ENCODE measurements at places on chromosomes 7 and 10.

DNA sequence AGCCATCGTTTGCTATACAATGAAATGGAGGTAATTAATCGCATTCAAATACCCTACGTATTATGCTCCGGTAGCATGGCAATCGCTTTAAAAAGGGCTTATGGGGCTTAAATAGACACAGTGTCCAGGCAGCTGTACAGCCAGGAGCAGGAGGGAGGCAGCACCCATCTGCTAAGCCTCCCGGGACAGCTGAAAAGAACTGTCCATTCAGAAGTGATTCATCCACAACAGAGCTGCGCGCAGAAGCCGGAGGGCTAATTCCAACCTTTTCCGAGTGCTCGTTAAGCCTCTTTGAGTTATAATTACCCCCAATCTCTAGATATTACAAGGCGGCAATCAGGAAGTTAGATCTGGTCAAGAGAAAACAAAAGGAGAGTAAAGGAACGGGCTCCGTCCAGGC is 58.3 kb downstream of the DPYSL4 start:
- no peak for DNase-seq

DNA sequence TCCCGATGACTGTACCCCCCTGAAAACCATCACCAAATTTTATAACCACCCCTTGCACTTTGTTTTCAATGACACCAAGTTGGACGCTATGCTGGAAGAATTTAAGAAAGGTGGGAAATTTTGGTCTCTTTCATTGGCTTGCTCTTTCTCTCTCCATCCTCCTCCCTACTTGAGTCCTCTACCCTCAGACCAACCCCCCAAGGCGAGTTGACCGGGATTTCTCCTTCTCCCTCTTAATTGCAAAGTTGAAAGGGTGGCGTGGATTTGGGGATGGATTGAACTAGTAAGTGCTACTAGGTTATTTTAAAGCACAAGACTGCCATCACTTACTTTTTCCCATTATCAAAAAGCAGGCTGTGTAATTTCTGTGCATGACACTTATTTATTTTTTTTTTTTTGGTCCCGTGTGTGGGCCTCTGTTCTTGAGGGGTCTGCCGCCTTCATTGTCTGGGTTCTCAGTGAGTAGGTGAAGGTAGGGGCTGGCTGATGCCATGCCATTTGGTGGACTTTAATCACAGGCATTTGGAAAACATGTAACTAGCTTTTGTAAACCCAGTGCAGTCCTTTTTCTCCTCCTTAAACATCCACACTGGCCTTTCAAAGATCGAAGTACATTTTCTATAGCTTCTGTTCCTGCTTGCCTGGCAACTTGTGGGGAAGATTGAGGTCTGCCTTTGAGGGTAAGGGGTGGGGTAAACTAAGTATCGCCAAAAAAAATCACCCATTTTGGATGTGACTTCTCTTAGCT is 2.1 kb downstream of the CNNM2 start:
- no peak for DNase-seq

DNA sequence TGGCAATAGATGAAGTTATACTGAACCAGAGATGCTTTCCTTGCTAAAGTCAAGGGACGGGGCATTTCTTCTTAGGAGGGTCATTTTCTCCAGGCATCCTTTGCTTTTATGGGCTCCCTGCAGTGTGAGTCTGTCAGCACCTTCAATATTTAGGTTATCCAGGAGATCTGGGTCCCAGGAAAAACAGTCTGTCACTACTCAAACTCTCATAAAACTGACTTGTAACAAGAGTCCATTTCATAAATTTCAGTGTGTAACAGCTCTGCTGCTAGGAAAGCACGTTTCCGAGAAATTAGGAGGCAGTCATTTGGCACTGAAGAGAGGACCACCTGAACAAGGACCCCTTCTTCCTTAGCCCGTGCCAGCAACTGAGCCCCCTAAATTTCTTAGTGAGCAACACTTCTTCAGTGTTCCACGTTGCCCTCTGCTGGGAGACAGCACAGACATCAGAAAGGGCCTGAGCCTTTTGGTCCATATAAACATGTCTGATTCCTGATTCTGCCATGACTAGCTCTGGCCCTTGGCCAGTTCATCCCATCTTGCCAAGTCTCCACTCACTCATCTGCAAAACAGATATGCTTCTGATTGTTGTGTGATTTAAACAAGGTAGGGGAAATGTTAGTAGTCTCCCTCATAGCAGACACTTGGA is 7.2 kb downstream of the GCC1 start:
- DNase-seq = no peak

- peak; percentile 77 for DNase-seq
These were observed 743 bp upstream of the ZCCHC24 start for GRCh38 chr10:79445977-79446757.

DNA sequence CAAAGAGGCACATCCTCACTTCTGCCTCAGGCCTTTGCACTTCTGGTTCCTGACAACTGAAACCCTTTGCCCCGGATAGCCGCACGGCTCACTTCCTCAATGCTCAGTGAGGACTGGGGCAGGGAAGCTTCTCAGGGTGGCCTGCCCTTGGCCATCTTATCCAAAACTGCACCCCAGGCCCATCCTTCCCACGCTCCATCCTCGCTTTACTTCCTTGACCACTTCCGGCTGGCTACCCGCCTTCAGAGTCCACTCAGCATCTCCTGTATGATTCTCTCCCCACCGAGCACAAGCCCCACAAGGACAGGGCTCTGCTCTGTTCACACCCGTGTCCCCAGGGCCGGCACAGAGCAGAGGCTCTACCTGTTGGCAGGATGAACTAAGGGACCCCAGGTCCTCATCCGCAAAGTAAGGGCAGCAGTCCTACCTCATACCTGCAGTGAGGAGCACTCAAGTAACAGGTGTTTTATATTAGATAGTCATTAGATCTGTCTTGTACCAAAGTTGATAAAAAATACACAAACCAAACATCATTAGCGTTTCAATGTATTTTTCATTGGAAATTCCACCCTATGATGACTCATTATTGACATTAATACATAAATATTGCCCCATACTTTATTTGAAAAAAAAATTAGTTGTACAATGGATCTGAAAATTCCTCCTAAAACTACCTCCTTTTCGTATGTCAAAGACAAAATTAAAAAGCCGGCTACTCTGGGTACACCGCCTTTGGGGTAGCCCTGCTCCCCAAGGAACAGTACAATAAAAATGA is 35.0 kb downstream of the GNA12 start:
- no peak for DNase-seq

- DNase-seq = no peak
These were observed 121.6 kb downstream of the PRKAG2 start for GRCh38 chr7:151755131-151755801.

DNA sequence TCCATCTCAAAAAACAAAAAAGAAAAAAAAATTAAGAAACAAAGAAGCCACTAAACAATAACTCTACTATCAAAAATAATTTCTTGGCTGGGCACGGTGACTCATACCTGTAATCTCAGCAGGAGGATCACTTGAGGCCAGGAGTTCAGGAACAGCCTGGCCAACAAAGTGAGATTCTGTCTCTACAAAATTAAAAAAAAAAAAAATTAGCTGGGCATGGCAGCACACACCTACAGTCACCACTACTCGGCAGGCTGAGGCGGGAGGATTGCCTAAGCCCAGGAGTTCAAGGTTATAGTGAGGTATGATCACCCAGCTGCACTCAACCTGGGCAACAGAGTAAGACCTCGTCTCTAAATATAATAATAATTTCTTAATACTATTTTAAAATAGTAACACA is 69.0 kb downstream of the PARD3 start:
- DNase-seq = no peak
